ENCODE measurements at places on chromosomes 1 and 21. TPM values are rescaled to one million over a fixed set of nuclear protein-coding genes. Genes with fewer than 3 reads are reported as not detected.

The FAM131C gene
- total RNA-seq, result 0.93 TPM

The FMO3 gene
- not detected for total RNA-seq

The OPRD1 gene
- total RNA-seq, result 0.07 TPM

The EXO5 gene
- total RNA-seq, result 11.7 TPM

DNA sequence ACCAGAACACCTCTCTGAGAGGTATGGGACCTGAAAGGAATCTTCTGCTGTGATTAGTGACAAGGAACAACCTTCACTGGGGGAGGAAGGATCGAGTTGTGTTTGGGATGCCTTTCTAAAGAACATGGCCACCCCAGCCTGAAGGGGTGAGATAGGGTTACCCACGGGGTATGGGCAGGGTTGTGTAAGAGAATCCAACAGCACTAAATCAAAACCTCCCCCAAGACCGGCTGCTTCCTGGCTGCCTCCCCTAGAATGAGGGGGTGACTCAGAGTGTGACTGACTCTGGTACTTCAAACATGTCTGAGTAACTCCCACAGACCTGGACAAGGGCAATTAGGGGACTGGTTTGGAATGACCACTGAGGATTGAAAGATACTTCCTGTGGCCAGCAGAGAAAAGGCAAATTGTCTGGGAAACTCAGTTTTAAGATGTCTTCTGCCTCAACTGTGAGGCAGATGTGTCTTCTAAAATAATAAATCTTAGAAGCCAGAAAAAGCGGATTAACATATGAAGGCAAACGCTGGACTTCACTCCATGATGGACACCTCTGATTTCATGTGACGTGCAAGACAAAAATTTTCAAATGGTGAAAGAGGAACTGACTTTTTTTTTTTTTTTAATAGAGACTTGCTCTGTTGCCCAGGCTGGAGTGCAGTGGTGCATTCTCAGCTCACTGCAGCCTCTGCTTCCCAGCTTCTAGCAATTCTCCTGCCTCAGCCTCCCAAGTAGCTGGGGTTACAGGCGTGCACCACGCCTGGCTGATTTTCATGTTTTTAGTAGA lies 6.7 kb upstream of the PTPN14 start:
- DNase-seq, result no peak

DNA sequence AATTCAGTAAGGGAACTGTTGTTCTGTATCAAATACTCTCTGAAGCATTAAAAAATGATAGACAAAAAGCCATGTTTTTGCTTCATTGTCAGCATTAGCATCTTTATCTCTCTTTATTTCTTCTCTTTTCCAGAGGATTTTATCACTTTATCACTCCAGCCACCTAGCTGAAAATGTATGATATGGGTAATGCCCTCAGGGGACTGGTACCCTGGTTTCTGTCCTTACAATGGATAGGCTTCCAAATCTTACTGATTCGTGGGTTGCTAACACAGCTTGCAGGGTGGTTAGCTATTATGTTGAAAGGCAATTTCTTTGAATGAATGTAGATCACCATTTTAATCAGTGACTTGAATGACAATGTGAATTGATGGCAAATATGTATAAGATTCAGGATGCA lies 23.3 kb upstream of the HRNR start:
- DNase-seq, result no peak

DNA sequence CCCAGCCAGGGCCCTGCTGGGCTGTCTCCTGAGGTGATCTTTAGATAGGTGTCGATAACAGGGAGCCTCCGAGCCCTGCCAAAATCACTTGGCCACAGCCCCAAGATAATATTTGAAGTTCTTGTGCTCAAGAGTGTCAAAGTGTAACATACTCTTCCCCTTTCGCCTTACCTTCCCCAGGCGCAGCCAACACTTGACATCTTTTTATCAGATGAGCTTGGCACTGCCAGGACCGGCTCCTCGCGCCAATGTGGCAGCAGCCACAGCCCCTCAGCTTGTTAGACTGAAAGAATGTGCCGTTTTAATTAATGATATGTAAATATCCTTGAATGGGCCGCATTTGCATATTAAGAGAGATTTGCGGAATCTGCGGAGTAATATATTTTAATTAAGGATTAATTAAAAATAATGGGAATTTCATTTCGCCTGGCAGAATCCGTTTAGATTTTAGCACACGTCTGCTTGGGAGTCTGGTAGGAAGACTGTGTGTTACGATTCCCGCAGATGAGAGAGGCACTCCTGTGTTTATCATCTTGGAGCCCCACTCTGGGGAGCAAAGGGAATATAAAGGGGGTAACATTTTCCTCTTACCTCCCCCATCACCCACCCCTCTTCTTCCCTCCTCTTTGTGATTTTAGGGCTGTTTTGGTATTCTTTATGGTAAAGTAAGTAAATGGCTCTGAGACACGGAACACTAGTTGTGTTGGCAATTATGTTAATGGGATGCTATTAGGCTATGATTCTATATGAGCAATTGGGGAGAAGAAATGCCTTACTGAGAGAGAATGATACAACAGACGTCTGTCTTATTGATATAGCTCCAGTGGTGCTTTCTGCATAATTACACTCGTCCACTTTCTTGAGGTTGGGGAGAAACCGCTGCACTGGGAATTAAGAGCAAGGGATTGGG lies 109.8 kb downstream of the PBX1 start:
- no peak for DNase-seq

- no peak for DNase-seq
These were observed 2.0 kb downstream of the SCMH1 start for GRCh38 chr1:41239988-41240610.

DNA sequence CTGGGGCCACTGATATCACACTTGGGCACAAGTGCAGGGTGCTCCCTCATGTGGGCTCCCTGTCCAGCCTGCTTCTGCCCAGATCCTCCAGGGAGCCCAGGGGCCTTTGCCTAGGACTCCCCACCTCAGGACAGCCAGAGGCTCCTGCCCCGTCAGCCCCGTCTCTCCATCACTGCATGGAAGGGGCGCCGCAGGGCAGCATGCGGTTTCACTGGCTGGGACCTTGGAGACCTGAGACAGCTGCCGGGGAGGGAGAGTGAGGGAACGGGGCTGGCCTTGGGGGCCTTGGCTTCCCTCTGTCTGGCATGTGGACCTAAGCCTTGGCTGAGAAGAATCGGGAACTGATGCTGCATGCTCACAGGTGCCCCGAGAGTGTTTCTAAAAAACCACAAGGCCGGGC lies 46.5 kb downstream of the KCNAB2 start:
- no peak for DNase-seq

GRCh38 chr1:209983953-209984352 lies 45.9 kb downstream of the SYT14 start:
- no peak for DNase-seq

Measured in Calu3 (cell line).